ENCODE measurements at places on chromosomes 16 and 17. TPM values are rescaled to one million over a fixed set of nuclear protein-coding genes. Genes with fewer than 3 reads are reported as not detected.

DNA sequence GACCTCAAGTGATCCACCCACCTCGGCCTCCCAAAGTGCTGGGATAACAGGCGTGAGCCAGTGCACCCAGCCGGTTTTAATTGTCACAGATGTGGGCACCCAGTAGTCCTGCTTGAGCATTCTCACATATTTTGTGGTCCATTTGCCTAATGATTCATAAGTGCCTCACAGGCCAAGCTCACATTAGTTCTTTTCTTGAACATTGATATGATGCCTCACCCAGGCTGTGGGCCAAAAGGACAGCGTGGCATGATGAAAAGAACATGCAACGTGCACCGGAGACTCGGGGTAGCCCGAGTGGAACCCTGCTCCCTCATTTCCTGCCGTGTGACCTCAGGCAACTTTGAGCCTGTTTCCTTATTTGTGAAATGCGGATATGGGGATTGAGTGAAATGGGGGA, 181.9 kb downstream of the SNX29 start:
- DNase-seq = no peak
- H3K36me3 ChIP-seq = peaks cover 9% of the 10 kb centered on the region
- peaks cover 3% of the 10 kb centered on the region for H3K4me1 ChIP-seq
- H3K27me3 ChIP-seq = no peaks in the 10 kb centered on the region
- no peak overlapping the region for H3K4me3 ChIP-seq
- no peak overlapping the region for H3K27ac ChIP-seq

- no peak for DNase-seq
- H3K4me3 ChIP-seq = no peak overlapping the region
- no peak overlapping the region for H3K27ac ChIP-seq
- H3K4me1 ChIP-seq = no peaks in the 10 kb centered on the region
- peaks cover 2% of the 10 kb centered on the region for H3K27me3 ChIP-seq
Measured at GRCh38 chr16:79932572-79932971, 332.0 kb upstream of the MAF start.

GRCh38 chr16:84239909-84240308, at the start of gene KCNG4:
Gene KCNG4 (minus strand): TSS chr16:84240012. CDS start chr16:84237485, 2,527 bp downstream.
- no peaks in the 10 kb centered on the region for H3K36me3 ChIP-seq
- H3K4me1 ChIP-seq = no peaks in the 10 kb centered on the region
- DNase-seq = no peak
- H3K27me3 ChIP-seq = peaks cover 7% of the 10 kb centered on the region
- H3K4me3 ChIP-seq = no peak within 1 kb of the TSS

DNA sequence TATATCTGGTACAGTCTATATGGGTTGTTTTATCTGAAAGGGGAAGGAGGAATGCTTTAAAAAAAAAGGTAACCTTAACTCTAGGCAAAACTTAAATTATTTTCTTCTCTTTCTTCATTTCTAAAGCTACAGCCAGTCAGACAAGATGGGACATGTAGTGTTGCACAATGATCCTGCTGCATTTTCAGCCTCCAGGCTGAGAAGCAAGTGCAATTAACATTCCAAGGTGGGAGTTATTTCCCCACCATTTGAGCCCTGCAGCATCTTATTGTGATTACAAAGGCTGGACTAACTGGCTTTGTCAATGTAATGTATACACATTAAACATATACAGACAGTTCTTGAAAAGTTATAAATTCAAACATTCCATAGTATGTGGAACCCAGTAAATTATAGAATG, 22.6 kb upstream of the NF1 start:
- DNase-seq = no peak
- no peak overlapping the region for H3K4me3 ChIP-seq
- H3K4me1 ChIP-seq = no peaks in the 10 kb centered on the region
- H3K27ac ChIP-seq = no peak overlapping the region
- H3K36me3 ChIP-seq = no peaks in the 10 kb centered on the region

The SOCS1 gene
- total RNA-seq = 71.4 TPM

DNA sequence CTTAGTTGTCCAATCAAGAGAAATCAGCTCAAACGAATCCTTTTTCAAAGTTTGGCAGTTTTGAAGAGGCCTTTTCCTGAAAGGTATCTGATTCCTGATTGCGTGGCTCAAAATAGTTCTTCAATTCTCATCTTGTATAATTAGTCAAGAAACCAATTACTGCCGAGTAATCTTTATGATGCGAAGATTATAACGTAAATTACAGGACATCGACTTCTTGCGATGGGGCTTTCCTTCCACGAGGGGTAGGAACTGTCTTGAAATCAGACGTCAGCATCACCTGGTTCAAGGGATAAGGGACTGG, 644 bp upstream of the ARL2BP start:
- DNase-seq = no peak
- H3K27me3 ChIP-seq = no peaks in the 10 kb centered on the region
- H3K4me1 ChIP-seq = peaks cover 19% of the 10 kb centered on the region
- peak overlapping the region; percentile 64 for H3K4me3 ChIP-seq
- peaks cover 15% of the 10 kb centered on the region for H3K36me3 ChIP-seq
- peak overlapping the region; percentile 63 for H3K27ac ChIP-seq

DNA sequence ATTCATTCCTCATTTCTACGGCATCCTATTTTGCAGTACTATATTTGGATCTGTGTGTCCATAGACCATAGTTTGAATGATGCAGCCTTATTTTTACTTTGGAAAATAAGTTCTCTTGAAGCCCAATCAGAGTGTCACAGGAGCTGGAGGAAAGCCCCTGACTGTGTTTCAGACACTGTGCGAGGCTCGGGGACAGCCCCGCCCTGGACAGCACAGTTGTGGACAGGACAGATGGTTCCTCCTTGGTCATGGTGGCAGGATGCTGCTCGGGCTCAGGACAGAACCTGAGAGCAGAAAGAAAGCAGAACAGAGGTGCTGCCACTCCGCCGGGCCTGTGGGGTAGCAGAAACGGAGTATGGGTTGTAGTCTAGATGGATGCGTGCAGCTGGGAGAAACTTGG, 22.9 kb downstream of the BANP start:
- peaks cover 22% of the 10 kb centered on the region for H3K36me3 ChIP-seq
- no peak overlapping the region for H3K4me3 ChIP-seq
- H3K4me1 ChIP-seq = peaks cover 6% of the 10 kb centered on the region
- H3K27ac ChIP-seq = no peak overlapping the region
- DNase-seq = no peak

DNA sequence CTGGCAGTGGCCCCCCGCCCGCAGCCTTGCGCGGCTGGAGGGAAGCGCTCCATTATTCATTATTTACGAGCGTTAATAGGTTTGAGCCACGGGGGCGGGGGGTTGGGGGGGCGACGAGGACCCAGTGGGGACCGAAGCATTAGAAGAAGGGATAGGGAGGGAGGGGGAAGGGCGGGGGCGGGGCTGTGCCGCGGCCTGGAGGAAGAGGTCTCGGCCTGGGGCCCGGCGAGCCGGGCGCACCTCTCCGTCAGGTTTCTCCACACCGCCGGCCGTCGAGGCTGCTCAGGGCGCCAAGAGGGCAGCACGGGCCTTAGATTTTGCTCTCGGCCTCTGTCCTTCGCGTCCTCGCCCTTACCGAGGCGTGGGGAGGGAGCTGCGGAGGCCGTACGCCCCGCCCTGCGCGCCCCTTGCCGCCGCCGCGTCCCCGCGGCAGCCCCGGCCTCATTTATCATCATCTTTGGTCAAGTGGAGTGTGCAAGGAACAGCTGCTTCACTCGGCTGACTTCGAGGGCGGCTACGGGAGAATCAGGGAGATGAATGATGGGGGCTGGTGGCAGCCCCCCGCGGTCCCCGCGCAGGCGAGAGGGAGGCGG, 54.2 kb downstream of the SREBF1 start:
- no peak for DNase-seq
- peaks cover 31% of the 10 kb centered on the region for H3K4me1 ChIP-seq
- H3K4me3 ChIP-seq = peak overlapping the region; percentile 57
- H3K27me3 ChIP-seq = no peaks in the 10 kb centered on the region
- no peaks in the 10 kb centered on the region for H3K36me3 ChIP-seq
- H3K27ac ChIP-seq = no peak overlapping the region

The ZSCAN10 gene
- 0.36 TPM for total RNA-seq

DNA sequence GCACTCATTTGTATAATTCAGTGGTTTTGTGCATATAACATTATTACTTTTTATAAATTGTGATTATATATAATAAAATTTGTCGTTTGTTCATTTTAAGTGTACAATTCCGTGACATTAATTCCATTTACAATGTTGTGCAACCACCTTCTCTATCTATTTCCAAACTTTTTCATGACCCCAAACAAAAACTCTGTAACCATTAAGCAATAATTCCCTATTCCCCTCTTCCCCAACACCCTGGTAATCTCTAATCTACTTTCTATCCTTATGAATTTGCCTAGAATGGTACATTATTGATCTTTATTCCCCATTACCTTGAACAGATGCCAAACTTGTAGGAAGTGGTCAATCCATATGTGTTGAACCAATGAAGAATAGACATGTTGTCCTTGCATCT, 61.3 kb upstream of the SMIM36 start:
- no peak for DNase-seq
- H3K4me3 ChIP-seq = no peak overlapping the region
- no peak overlapping the region for H3K27ac ChIP-seq
- peaks cover 22% of the 10 kb centered on the region for H3K4me1 ChIP-seq

GRCh38 chr17:47106130-47106529, 83.0 kb downstream of the CDC27 start:
- H3K4me3 ChIP-seq = no peak overlapping the region
- H3K27me3 ChIP-seq = no peaks in the 10 kb centered on the region
- no peaks in the 10 kb centered on the region for H3K36me3 ChIP-seq
- no peak for DNase-seq
- H3K27ac ChIP-seq = no peak overlapping the region

The SCNN1G gene
- not detected for total RNA-seq

DNA sequence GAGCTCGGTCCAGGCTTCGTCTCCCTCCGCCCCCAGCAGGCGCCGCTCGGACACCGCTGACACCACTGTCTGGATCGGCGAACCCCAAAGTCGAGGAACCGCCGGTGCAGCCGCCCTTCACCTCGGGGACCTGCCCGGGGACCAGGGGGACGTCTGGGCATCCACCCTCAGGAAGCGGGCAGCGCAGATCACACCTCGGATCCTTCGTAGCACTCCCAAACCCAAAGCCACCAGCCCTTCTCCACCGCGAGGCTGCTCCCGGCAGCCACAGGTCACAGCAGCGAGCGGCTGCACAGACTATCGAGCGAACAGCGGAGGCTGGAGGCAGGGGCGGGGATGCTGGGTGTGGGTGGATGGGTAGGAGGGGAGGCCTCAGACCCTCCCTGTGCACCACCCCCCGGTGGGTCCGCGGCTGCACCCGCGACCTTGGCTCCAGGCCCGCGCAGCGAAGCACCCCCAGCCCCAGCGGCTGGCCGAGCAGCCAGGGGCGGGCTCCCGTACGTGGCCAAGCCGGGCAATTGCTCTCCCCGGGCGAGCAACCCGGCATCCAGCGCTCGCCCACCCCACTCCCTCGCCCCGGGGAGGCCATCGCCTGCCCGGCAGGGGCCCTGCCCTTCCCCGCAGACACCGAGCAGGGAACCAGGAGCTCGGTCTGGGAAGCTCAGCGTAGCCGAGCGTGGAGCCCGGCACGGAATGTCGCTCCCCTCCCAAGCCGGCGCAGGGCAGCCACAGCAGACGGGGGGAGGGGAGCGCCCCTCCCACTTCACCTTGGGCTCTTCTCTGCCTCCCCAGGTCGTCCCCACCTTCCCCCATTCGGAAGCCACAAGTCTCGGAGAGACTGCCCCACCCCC, 1.0 kb downstream of the SDK2 start:
- no peaks in the 10 kb centered on the region for H3K36me3 ChIP-seq
- DNase-seq = peak; percentile 48
- H3K27ac ChIP-seq = no peak overlapping the region
- peaks cover 28% of the 10 kb centered on the region for H3K27me3 ChIP-seq
- peak overlapping the region; percentile 63 for H3K4me3 ChIP-seq

- no peak overlapping the region for H3K27ac ChIP-seq
- no peak overlapping the region for H3K4me3 ChIP-seq
- DNase-seq = no peak
- H3K27me3 ChIP-seq = no peaks in the 10 kb centered on the region
Measured at GRCh38 chr16:68453816-68454215, 5.5 kb upstream of the SMPD3 start.

The FMNL1 gene
- 387 TPM for total RNA-seq

DNA sequence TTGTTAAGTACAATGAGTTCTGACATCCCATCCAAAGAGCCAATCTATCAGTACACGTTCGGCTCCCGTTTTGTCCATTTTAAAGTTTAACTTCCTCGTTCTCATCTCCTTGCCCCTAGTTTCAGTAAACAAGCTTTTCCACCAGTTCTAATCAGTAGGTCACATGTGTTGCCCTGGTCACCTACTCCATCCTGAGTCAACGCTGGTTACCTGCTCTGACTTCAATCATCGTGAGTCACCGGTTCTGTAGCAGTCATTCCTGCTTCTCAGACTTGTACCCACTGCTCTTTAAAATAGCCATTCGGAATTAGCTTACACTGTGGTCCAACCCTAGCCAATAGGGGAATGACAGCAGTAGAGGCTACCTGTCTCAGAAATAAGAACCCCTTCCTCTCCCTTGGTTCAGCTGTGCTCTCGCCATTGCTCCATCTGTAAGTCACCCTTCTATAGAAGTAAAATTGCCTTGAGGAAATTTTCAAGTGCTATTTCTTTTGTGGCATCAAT, 191.0 kb downstream of the CPPED1 start:
- H3K4me3 ChIP-seq = no peak overlapping the region
- H3K27ac ChIP-seq = no peak overlapping the region
- DNase-seq = no peak

GRCh38 chr17:72743037-72743467, 349.4 kb downstream of the SLC39A11 start:
- H3K36me3 ChIP-seq = no peaks in the 10 kb centered on the region
- H3K4me1 ChIP-seq = no peaks in the 10 kb centered on the region
- no peak for DNase-seq
- H3K27ac ChIP-seq = no peak overlapping the region

The RHBDF1 gene
- total RNA-seq = 0.33 TPM

The LITAFD gene
- total RNA-seq = not detected

The ALOX12 gene
- not detected for total RNA-seq

GRCh38 chr16:4333308-4333638, 17.4 kb downstream of the GLIS2 start:
- H3K36me3 ChIP-seq = no peaks in the 10 kb centered on the region
- DNase-seq = no peak
- H3K27ac ChIP-seq = no peak overlapping the region
- H3K4me1 ChIP-seq = peaks cover 9% of the 10 kb centered on the region
- H3K4me3 ChIP-seq = no peak overlapping the region

GRCh38 chr17:47712330-47713023, 18.5 kb downstream of the TBKBP1 start:
- H3K27ac ChIP-seq = no peak overlapping the region
- H3K4me3 ChIP-seq = no peak overlapping the region
- DNase-seq = no peak
- peaks cover 7% of the 10 kb centered on the region for H3K36me3 ChIP-seq

The WDR59 gene
- 60.2 TPM for total RNA-seq

DNA sequence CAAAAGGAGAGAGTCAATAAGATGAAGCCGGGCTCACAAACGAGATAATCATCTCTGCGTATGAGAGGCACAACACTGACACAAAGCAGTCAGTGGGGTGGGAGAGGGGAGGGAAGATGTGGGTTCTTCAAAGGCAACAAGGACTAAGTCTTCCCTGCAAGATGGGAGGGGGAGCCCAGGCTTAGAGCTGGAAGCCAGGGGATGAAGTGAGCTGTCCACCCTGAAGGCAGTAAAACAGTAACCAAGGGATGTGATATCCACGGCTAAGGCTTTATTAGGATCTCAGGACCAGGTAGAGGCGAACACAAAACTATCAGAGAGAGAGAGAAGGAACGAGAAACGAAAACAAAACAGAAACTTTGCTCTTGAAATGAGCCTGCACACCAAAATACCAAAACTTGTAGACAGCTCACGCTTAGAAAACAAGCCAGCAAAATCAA, 115.9 kb downstream of the DYNLRB2 start:
- no peaks in the 10 kb centered on the region for H3K27me3 ChIP-seq
- peak overlapping the region; percentile 54 for H3K4me3 ChIP-seq
- DNase-seq = peak; percentile 61
- H3K36me3 ChIP-seq = no peaks in the 10 kb centered on the region
- H3K27ac ChIP-seq = peak overlapping the region; percentile 52

Data from CD4-positive, alpha-beta T cell (primary cell).